ENCODE measurements at places on chromosomes 7 and 10.

- peak overlapping the region; percentile 93 for H3K27ac ChIP-seq
- H3K36me3 ChIP-seq = peaks cover 45% of the 10 kb centered on the region
- no peak overlapping the region for H3K4me3 ChIP-seq
- DNase-seq = no peak
Observed at GRCh38 chr7:56062382-56062781, 1.7 kb upstream of the SUMF2 start.

DNA sequence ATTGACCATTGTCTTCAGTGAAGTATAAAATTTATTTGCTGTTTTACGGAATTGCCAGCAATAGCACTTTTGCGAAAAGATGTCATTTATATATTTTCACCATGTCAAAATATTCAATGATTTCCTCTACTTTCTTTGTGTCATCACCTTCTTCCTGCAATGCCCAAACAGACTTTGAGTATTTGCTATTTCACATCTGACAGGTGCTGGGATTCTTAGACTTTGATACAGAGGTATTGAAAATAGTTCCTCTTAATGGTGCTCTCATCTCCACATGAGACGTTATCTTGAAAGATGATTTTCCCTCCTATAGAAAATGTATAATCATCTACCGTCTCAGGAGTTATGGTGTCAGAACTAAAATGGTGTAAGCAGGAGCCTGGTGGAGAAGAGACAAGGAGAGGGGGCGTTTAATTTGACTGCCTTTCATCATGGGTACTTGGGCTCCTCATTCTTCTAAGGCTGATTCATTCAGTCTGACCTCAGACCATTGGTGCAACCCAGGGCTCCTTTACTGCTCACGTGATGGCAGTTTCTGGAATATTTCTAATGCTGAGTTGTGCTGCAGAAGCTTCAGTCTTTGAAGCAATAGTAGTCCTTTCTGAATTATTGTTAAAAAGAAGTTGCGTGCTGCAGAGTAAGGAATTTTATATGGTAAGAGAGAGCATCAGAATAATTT is 404.6 kb downstream of the PHTF2 start:
- no peak overlapping the region for H3K27ac ChIP-seq
- H3K4me3 ChIP-seq = no peak overlapping the region
- no peaks in the 10 kb centered on the region for H3K4me1 ChIP-seq
- H3K27me3 ChIP-seq = no peaks in the 10 kb centered on the region
- H3K36me3 ChIP-seq = no peaks in the 10 kb centered on the region

- no peaks in the 10 kb centered on the region for H3K27me3 ChIP-seq
- no peak for DNase-seq
- H3K4me1 ChIP-seq = no peaks in the 10 kb centered on the region
- no peaks in the 10 kb centered on the region for H3K36me3 ChIP-seq
- H3K4me3 ChIP-seq = no peak overlapping the region
Observed at GRCh38 chr7:33612442-33612841, 292.9 kb upstream of the BMPER start.

DNA sequence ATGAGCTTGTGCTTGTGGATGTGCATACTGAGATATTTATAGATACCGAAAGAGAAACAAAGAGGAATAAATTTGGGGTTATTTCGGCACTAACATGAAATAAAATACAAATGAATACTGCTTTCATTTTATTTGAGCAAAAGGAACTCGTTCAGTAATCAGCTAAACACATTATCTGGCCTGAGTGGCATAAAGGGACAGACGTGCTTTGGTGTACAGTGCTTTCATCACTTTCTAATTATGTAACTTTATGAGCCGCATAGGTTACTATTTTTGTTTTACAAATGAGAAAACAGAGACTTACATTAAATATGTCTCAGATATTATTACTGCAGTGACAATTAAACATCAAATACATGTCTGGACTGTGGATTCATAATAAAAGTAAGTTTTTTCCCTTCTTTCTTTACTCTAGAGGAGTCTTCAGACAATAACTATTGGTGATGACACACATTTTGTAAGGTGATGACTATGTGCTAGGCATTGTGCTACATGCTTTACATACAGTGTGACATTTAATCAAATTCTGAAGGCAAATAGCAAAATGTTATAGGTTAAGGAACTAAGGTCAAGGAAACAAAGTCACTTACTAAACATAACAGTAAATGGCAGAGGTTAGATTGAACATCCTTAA is 503.3 kb downstream of the SORCS1 start:
- no peak for DNase-seq
- no peaks in the 10 kb centered on the region for H3K36me3 ChIP-seq
- H3K4me3 ChIP-seq = no peak overlapping the region
- H3K4me1 ChIP-seq = no peaks in the 10 kb centered on the region
- H3K27me3 ChIP-seq = no peaks in the 10 kb centered on the region

GRCh38 chr7:44411306-44411705 is 79.2 kb downstream of the NUDCD3 start:
- no peak for DNase-seq
- H3K4me1 ChIP-seq = no peaks in the 10 kb centered on the region
- H3K27me3 ChIP-seq = no peaks in the 10 kb centered on the region
- H3K36me3 ChIP-seq = peaks cover 4% of the 10 kb centered on the region
- no peak overlapping the region for H3K4me3 ChIP-seq
- no peak overlapping the region for H3K27ac ChIP-seq

DNA sequence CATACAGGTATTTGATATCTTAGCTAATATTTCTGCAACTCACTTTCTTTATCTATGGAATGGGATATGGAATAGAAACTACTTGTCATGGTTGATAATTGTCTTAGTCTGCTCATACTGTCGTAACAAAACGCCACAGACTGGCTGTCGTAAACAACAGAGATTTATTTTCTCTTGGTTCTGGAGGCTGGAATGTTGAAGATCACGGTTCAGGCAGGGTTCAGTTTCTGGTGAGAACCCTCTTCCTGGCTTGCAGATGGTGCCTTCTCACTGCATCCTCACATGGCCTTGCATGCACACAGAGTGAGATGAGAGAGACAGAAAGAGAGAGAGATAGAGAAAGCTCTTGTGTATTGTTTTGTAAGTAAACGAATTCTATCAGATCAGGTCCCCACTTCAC is 332.7 kb upstream of the MAGI2 start:
- H3K27me3 ChIP-seq = no peaks in the 10 kb centered on the region
- H3K4me1 ChIP-seq = no peaks in the 10 kb centered on the region
- no peak for DNase-seq
- no peaks in the 10 kb centered on the region for H3K36me3 ChIP-seq
- no peak overlapping the region for H3K27ac ChIP-seq

DNA sequence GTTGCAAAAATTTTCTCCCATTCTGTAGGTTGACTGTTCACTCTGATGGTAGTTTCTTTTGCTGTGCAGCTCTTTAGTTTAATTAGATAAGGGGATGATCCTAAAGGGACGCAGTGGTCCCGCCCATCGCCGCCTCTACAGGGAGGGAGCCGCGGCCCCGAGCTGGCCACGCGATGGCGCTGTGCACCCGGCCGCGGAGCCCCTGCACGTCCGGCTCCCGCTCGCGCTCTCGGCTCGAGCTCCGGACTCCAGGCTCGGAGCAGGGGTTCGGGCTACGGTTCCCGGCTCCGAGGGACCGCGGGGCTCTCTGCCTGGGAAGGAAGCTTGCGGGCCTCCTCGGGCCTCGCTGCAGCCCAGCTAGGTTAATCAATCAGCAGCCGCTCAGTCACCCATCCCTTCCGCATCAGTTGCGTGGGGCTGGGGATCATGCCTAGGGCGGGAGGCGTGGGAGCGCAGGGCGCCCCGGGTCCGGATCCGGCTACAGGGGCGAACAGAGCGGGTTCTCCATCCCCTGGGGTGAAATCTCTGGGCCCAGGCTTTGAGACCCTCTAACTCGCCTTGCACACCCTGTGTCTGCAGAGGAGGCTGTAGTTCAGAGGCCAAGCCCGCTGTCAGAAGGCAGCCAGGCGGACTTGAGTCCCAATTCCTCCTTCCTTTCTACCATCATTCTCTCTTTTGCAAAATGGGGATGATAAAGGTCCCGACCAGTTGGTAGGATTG is 97.9 kb downstream of the WDR11 start:
- peaks cover 8% of the 10 kb centered on the region for H3K4me1 ChIP-seq
- no peaks in the 10 kb centered on the region for H3K36me3 ChIP-seq
- H3K27ac ChIP-seq = no peak overlapping the region
- DNase-seq = peak; percentile 68

GRCh38 chr10:81876253-81877077 is 1.5 kb downstream of the NRG3 start:
- no peak overlapping the region for H3K27ac ChIP-seq
- no peaks in the 10 kb centered on the region for H3K36me3 ChIP-seq
- H3K27me3 ChIP-seq = peaks cover 27% of the 10 kb centered on the region
- DNase-seq = no peak
- no peak overlapping the region for H3K4me3 ChIP-seq

DNA sequence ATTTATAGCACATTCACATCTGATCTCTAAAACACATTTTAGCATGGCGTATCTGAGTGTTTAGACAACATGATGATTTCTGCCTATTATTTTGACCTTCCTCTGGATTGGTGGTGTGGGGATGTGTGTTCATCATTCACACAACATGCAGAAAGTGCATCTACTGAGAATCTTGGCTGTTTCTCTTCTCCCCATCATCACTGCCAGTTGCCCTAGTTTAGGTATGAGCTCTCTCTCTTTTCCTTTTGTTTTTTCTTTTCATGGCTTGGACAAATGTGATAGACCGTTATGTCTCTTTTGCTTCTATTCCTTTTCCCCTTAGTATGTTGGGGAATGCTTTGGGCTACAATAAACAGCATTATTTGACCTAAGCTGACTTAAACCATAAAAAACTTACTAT is 239.2 kb upstream of the FZD8 start:
- no peaks in the 10 kb centered on the region for H3K4me1 ChIP-seq
- no peak for DNase-seq
- H3K4me3 ChIP-seq = no peak overlapping the region
- H3K27ac ChIP-seq = no peak overlapping the region
- no peaks in the 10 kb centered on the region for H3K27me3 ChIP-seq

- H3K27ac ChIP-seq = no peak overlapping the region
- no peak overlapping the region for H3K4me3 ChIP-seq
- no peaks in the 10 kb centered on the region for H3K36me3 ChIP-seq
- no peaks in the 10 kb centered on the region for H3K4me1 ChIP-seq
- H3K27me3 ChIP-seq = no peaks in the 10 kb centered on the region
Observed at GRCh38 chr7:85261336-85261735, 74.5 kb upstream of the SEMA3D start.

GRCh38 chr7:70042533-70042932 is 444.3 kb downstream of the AUTS2 start:
- DNase-seq = no peak
- H3K27ac ChIP-seq = no peak overlapping the region
- no peak overlapping the region for H3K4me3 ChIP-seq

GRCh38 chr7:141369422-141369821 is 181.8 kb upstream of the AGK start:
- no peaks in the 10 kb centered on the region for H3K4me1 ChIP-seq
- H3K27ac ChIP-seq = no peak overlapping the region
- H3K36me3 ChIP-seq = no peaks in the 10 kb centered on the region
- H3K27me3 ChIP-seq = no peaks in the 10 kb centered on the region
- DNase-seq = peak; percentile 28
- H3K4me3 ChIP-seq = no peak overlapping the region

DNA sequence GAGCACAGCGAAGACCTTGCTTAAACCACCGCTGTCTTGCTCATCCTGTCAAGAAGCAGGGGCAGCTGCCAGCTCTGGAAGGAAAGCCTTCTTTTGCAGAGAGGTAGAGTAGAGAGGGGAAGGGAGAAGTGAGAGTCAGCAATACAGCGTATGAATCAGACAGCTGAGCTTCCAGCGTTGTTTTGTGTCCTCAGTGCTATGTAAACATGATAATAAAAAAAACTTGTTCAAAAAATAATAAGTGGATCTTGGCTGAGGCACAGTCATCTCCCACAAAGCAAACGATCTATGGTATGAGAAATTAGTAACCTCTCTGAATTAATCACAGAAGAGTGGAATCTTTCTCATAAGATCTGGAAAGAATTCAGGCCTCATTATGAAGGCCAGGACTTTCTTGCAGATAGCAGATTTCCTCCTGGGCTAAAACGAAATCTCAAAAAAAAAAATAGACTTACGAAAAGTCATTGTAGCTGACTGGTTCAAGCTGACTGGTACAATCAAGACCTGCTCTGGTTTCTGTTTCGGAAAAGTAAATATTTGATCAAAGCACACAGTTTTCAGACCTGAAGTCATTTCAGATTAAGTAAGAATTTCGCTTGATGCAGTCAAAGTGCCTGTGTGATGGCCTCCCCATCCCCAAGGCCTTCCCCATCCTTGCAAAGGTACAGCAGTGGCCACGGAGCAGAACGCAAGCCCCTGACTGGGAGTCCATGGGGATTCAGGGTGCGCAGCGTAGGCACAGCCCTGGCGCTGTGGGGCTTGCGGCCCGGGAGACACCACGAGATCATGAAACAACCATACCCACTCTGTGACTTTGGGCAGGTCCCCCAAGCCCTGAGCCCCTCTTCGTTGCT is 29.4 kb downstream of the CHST15 start:
- no peaks in the 10 kb centered on the region for H3K36me3 ChIP-seq
- peak; percentile 63 for DNase-seq
- peaks cover 61% of the 10 kb centered on the region for H3K4me1 ChIP-seq
- H3K27me3 ChIP-seq = no peaks in the 10 kb centered on the region
- no peak overlapping the region for H3K4me3 ChIP-seq

DNA sequence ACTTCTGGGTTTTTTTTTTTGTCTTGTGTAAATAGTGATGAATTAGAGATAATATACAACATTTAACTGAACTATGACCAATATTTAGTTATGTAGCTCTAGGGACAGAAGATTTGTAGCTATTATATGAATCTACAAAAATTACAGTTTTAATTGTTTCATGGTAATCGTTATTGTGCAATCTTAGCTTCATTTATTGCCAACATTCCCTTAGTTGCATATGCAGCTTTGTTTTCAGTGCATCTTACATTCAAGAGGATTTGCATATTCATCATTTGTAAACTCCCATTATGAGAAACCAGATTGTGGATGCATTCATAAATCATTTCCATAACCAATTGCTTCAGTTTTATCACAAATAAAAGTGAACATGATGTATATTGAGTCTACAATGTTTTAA is 68.8 kb downstream of the MALRD1 start:
- no peak for DNase-seq
- no peak overlapping the region for H3K27ac ChIP-seq
- H3K27me3 ChIP-seq = no peaks in the 10 kb centered on the region

DNA sequence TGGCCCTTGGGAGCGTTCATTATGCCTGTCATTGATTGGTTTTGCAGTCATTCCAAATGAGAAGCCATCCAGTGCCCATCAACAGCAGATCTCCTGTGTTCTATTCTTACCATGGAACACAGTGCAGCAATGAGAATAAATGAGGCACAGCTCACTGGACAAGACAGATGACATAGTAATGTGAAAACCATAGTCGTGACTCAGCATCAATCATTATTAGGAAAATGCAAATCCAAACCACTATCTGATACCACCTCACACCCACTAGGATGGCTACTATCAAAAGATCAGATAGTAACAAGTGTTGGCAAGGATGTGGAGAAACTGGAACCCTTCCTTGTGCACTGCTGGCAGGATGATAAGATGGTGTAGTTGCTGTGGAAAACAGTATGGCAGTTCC is 144.7 kb downstream of the ARHGAP22 start:
- DNase-seq = no peak
- no peak overlapping the region for H3K4me3 ChIP-seq
- no peaks in the 10 kb centered on the region for H3K27me3 ChIP-seq
- H3K4me1 ChIP-seq = no peaks in the 10 kb centered on the region

- no peak overlapping the region for H3K27ac ChIP-seq
- no peak for DNase-seq
- no peaks in the 10 kb centered on the region for H3K4me1 ChIP-seq
- no peak overlapping the region for H3K4me3 ChIP-seq
- H3K36me3 ChIP-seq = no peaks in the 10 kb centered on the region
Observed at GRCh38 chr7:68155676-68156075, 1159.0 kb downstream of the TYW1 start.

- H3K4me1 ChIP-seq = no peaks in the 10 kb centered on the region
- no peak overlapping the region for H3K4me3 ChIP-seq
- no peaks in the 10 kb centered on the region for H3K36me3 ChIP-seq
- no peak overlapping the region for H3K27ac ChIP-seq
- no peak for DNase-seq
Observed at GRCh38 chr10:67239864-67240497, 314.1 kb downstream of the LRRTM3 start.
